ENCODE measurements at places on chromosomes 2 and 18.

DNA sequence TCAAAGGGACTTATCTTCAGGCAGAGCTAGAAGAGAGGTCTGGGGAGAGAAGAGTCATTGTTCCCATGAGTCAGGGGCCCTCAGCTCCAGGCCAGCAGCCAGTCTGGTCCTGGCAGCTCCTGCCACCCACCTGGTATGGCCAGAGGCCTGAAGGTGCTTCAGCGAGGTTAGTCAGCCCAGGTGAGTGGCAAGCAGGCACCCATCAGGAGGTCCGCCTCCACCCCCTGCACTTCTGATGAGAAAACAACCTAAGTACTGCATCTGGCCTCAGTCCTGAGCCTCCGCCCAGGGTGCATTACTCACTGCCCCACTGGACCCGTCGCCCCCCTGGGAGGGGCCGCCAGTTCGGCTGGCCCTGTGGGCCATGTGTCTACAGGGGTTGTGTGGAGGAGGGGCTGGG is 130.2 kb downstream of the INHBB start:
- no peak for DNase-seq

- no peak for DNase-seq
Observed at GRCh38 chr2:119645173-119645855, 33.7 kb upstream of the TMEM177 start.

GRCh38 chr2:239327536-239328350 is 73.1 kb downstream of the HDAC4 start:
- DNase-seq: no peak

GRCh38 chr18:76306685-76307292 is 188.3 kb downstream of the ZNF516 start:
- DNase-seq: no peak
